ENCODE measurements at places on chromosomes 3 and 15. TPM values are rescaled to one million over a fixed set of nuclear protein-coding genes. Genes with fewer than 3 reads are reported as not detected.

DNA sequence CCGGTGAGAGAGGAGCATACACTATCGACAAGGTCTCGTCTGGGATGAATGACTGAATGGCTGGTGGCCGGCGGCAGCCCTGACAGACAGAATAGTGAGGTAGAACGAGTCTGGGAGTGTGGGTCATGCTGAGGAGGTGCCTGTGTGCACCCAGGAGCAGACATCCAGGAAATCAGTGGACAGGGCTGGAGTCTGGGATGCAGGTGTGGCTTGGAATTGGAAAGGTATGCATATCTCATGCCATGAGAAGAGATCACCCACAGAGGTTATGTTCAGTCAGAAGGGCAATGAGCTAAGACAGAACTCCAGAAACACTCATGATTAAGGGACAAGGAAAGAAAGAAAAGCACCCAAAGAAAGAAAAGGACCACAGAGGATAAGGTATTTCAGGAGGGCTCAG lies 20.8 kb downstream of the HACD2 start:
- DNase-seq = no peak

GRCh38 chr3:189744235-189744634 lies 113.0 kb downstream of the TP63 start:
- no peak for DNase-seq

- DNase-seq = no peak
These were observed 65.6 kb upstream of the NEDD4 start for GRCh38 chr15:56058986-56059385.

DNA sequence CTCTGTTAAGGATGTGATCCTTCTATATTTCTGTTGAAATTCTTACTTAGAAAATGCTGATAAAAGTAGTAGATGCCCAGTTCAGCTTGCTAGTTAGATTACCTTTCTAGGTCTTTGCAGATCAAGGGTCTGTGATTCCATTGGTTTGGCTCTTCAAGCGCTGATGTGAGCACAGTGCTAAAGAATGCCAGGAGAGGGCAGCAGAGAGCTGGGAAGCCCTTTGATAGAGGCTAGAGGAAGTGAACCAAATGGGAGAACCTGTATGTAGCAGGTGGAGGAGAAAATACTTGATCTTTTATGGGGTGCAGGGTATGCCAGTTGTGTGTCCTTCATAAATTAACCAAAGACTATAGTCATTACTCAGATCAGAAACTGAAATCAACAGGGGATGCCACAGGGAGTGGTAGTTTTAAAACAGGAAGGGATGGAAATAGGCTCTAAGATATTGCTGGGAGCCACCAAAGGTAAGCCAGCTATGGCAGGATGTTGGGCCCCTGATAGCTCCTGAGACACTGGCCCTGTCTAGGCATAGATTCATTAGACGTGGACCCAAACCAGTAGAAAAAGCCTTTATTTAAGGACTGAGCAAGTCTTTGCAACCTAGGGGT lies 677.4 kb downstream of the SQOR start:
- DNase-seq = peak; percentile 86

Gene FANCD2OS
- total RNA-seq = not detected

DNA sequence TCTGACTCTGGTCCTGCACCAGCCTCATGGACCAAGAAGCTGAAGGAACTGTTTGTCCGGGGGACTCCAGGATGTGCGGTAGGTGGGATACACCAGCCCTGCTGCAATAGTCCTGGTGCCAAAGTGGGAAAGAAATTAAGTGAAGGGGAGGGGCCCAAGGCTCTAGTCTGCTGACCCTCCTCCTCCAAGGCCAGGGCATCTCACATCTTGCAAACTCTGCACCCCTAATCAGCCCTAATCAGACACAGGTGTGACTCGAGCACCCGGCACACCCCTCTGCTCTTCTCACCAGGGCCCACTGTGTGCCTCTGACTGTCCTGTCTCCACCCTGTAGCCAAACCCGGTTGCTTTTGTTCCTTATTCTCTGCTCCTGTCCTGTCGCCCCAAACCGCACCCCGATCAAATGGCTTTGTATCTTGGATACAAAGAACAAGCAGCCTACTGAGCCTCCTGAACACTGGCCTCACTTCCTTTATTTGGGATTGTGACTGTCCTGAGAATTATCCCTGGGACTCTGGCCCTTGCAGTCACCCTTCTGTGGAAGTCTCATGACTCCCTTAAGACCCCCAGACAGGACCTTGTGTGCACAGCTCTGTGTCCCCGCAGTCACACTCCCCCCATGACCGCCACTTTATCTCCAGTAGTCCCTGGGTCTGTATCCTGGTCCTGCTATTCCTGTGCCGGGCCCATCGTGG lies 26.7 kb upstream of the SLC41A3 start:
- no peak for DNase-seq

Gene KLHL25
- total RNA-seq = 25.3 TPM

GRCh38 chr3:183638101-183638852 lies 2.9 kb downstream of the KLHL24 start:
- DNase-seq = no peak

DNA sequence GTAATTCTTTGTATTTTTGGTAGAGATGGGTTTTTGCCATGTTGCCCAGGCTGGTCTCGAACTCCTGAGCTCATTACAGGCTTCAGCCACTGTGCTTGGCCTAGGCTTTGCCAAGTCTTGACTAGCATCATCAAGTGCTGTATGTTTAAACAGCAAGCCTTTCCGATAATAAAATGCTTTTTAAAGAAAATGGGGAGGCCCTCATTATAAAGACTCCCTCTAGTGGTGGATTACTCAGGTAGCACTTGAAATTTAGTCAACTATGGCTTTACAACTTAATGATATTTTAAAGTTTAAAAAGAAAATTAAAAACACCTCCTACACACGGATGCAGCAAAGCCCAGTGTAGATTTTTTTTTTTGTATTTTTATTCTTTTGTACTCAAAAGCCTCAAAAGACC lies 213.6 kb downstream of the GAP43 start:
- DNase-seq = peak; percentile 40

Gene ARHGEF26
- 13.4 TPM for total RNA-seq

GRCh38 chr3:23036728-23037127 lies 166.4 kb upstream of the UBE2E2 start:
- DNase-seq = no peak

DNA sequence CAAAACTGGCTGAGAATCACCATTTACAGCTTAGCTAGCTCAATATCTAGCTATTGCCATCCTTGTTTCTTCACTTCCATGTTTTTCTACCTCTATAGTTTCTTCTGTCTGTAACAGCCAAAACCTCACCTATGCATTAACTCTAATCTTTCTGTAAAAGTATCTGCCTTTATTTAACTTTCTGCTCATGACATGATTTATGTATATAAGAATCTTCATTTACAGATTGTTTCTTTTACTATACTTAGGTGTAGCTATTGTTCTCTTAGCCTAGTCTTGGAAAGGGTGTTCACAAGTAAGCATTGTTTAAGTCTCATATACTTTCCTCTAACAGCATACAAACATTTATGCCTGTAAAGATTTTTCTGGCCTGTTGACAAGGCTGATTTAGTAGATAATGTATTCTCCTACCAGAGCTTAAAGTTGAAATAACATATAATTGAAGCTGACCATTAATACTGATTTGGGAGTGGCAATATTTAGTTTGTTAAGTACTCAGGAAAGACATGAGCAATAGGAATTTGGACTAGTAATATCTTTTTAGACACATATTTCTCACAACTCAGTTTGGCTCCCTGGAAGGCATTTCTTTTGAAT lies 9.4 kb downstream of the FILIP1L start:
- no peak for DNase-seq

DNA sequence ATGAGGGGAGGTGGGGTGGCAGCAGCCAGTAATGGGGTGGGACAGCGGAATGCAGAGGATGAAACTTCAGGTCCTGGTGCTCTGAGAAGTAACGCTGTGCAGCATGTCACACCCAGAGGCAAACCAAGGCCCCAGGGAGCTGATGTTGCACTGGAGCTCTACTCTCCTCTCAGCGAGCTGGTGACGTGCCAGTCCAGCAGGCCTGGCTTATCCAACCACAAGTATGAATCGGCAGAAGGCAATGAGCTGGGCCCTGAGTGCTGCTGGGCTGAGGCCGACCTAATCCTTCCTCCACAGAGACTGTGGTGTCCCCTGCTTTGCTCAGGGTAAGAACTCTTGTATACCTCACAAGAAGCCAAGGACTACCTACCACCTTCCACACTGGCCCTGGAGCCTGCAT lies 30.5 kb downstream of the CD86 start:
- DNase-seq = no peak

GRCh38 chr3:108620250-108620649 lies 30.7 kb downstream of the DZIP3 start:
- DNase-seq = no peak

- no peak for DNase-seq
These were observed 142.5 kb downstream of the NR1I2 start for GRCh38 chr3:119924111-119925094.

Gene LIPH
- total RNA-seq = 0.03 TPM

DNA sequence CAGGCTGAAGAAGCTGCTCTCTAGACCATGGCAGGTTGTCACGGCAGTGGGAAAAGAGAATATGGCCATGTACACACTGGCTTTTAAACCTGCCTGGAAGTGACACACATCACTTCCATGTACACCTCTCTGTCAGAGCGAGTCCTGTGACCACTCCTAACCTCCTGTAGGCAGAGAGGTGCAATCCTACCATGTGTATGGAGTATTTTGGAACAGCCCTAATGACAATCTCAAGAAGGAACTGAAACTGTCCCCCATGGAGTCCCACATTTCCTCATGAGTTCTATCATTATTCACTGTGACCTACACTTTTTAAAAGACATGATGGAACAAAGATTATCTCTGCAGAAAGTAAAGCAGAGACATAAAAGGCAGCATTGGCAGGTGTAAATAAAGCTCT lies 153.4 kb upstream of the PFN2 start:
- no peak for DNase-seq

GRCh38 chr3:141303481-141304223 lies 64.7 kb upstream of the ZBTB38 start:
- peak; percentile 74 for DNase-seq

Gene ANKRD34C
- not detected for total RNA-seq

GRCh38 chr3:194312743-194313281 lies 38.3 kb downstream of the CPN2 start:
- peak; percentile 55 for DNase-seq

- no peak for DNase-seq
These were observed 33.9 kb upstream of the XCR1 start for GRCh38 chr3:46061108-46061720.

DNA sequence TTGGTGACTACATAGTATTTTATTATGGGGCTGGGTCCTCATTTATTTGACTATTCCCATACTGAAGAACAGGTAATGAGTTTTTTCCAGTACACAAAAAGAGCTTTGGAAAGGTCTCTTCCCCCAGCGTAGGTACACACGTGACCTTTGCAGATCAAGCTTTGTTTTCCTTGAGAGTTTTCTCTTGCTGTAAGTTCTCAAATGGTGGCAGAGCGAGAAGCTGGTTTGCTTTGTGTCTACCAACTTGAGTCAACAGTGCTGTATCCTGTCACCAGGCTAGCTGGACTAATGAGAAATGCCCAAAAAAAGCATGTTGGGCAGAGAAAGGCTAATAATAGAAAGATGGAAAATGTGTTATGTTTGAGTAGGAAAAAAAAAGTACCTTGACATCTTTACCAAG lies 21.7 kb downstream of the GXYLT2 start:
- DNase-seq = no peak

DNA sequence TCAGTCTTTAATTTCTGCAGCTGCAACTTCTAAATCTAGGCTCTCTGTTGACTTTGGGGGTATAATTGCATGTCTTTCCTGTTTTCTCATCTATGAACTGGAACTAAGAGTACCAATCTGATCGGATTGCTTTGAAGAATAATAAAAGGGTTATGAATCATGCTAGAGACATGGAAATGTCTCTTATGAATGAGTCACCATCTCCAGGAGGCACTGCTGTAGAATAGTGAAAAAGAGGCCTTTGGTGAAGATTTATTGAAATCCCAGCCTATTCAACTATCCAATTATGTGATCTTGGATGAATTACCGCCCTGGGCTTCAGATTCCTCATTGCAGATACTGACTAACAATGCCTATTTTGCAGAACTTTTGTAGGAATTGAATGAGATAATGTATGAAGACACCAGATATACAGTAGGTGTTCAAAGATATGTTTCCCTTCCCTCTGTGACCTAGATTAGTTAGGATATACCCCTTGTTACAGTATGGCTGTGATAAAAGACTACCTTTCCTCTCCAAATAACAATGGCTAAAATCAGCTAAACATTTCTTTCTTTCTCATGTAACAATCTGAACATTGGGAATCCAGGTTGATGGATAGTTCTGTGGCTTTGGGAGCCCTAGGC lies 11.5 kb upstream of the CMTM8 start:
- no peak for DNase-seq

Gene MESP2
- not detected for total RNA-seq

DNA sequence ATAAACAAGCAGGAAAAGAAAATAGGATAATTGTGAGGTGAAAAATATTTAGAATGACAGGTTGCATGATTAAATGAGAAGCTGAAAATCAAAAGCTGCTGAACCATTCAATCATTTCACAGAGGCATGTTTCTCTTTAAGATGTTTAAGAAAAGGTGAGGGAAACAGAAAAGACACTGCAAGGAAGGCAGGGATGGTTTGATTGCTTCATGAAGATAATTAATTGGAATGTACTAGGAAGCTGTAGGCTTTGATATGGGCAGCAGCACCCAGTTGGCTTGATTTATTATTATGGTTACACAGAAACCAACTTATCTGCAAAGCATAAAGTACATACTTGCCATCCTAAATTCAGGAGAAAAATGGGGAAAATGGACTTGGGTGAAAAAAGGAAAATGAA lies 234.6 kb downstream of the SUCLG2 start:
- DNase-seq = no peak

Gene LRRIQ4
- not detected for total RNA-seq

Gene DUOXA2
- not detected for total RNA-seq

DNA sequence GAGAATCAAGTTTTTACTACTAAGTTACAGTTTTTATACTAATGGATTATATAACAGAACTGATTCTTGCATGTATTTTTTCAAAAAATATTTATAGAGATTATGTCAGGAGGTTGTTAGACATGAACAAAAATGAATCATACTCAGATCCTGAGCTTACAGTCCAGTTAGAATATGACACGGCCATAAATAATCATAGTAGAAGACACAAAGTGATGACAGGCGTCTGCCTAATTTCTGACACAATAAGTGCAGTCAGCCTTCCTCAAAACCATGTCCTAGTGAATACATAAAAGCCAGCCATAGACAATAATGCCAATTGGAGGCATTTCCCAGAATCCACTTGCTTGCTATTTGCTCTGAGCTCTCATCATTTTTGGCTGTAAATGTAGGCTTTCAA lies 81.7 kb upstream of the POU1F1 start:
- DNase-seq = no peak

Gene GALNT15
- 0.09 TPM for total RNA-seq

Gene PLA2G4F
- not detected for total RNA-seq

Data from neural progenitor cell (in vitro differentiated cells).